ENCODE measurements at places on chromosomes 7 and 10.

- no peak for DNase-seq
Measured at GRCh38 chr7:103432712-103433111, 13.3 kb downstream of the SLC26A5 start.

DNA sequence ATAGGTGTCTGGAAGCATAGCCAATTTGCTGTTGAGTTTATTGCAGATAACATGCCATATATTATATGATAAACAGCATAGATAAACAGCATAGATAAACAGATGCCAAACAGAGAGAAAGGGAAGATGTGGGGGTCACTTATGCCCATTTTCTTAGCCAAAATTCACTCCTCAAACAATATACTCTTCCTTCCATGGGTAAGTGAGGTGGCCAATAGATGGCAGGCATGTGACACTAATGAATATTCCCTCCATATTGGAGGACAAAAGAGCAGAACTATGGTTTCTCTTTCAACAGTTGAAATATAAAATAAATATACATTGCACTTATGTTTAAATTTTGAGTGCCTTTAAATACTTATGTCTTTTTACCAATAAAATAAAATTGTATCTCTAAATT, 1212.8 kb downstream of the REEP3 start:
- DNase-seq: no peak

DNA sequence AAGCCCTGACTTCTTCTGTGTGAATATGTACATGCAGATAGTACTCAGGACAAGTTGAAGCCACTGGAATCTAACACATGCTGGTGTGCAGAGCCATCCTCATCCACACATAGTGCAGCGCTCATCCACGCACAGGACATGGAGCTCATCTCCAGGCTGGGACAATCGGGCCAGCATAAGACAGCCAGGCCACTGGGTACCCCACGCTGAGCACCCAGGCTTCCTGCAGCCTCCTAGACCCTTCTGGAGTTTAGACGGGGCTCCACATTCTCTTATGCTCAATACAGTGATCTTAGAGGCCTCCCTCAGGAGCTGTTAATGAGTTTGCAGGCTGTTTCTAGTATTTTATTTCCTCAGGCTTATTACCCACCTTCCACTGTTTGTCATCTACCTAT, 238.9 kb downstream of the TNS3 start:
- DNase-seq: no peak

DNA sequence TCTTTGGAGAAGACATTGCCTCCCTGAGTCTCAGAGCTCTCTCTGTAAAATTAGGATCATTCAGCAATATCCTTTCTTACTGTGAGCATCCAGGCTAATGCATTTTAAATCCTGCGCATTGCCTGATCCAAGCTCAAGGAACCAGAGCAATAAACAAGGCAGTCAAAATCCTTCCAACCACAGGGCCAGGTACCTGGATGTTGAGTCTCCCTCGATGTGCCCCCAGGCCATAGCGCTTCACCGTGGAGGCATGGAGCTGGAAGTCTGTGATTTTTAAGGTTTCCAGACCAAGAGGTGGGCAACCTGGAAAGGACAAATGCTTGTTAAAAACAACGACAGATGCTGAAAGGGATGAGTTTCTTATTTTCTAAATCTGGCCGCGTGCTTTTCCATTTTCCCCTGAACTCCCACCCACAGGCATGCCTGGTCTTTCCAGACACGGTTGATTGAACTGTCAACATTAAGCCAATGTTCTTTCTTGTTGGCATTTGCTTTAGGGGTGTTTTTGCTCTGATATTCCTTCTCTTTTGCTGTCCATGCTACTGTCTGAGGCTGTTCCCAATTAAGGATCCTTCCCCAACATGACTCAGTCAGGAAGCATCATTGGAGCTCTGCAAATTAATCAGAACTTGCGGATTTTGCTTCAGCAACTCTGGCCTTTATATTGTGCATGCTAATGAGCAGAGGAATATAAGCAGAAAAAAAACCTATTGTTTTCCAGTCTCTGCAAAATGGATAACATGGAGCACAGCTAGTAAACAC, 29.0 kb downstream of the CPXM2 start:
- no peak for DNase-seq

GRCh38 chr7:100130608-100131453, 4.1 kb downstream of the MBLAC1 start:
- peak; percentile 72 for DNase-seq

DNA sequence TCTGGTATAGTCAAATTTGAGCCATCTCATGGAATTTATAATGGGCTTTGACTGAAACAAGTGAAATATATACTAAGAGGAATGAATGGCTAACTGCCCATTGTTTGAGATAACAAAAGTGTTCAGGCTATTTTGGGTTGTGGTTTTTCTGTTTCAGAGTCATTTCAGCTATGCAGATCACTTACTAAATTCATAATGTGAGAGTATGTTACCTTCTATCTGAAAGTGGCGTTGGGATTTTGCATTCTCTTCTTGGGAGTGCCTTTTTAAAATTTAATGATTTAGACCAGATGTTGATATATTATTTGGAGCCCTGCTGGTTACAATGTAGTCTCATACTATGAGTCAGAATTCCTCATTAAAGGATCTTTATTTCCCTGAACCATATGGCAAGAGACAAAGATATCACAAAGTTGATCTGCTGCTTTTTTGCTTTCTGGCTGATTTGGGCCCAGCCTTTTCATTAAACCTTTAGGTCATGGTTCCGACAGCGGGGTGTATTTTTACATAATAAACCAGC, 10.4 kb downstream of the VCL start:
- no peak for DNase-seq

DNA sequence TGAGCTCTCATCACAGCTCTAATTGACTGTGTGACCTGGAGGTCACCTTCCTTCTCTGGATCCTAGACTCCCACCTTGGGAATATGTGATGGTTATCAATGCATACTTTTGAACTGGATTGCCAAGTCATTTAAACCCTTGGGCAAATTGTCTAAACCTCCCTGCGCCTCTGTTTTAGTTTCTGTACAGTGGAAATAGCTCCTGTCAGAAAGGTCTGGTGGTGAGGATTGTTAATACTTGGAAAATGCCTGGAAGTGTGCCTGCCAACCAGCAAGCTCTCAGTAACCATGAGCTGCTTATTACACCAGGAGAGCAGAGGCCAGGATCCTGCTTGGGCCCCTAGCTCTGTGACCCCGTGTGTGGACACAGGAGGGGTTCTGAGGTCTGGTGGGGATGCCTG, 108.7 kb upstream of the PPIF start:
- DNase-seq: no peak

- DNase-seq: no peak
Measured at GRCh38 chr10:89302625-89303024, 779 bp downstream of the IFIT2 start.

DNA sequence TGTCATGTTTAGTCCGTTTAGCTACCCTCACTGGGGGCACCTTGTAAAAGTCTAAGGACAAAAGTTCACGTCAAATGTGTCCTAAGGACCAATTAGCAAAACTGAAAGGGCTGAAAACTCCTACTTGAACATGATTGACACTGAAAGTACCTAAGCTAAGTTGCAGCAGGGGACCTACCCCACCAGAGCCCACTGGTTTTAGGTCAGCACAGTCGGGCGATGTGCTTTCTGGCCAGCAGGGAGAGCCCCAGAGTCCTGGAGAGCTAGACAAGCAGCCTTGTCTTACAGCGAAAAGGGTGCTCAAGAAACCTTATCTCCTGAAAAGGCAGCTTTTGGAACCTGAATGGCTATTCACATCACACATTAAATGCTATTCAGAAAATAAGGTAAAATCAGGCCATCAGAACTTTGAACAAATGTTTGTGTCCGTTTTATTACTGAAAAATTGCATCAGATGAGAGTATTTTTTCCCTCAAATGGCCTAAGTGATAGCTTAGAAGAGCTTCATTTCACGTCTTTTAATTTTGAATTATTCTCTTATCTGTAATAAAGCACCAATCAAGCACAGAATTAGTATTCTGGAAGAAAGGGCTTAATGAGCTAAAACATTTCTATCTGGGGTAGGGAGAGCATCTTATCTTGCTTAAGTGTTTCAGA, 52.2 kb upstream of the MKI67 start:
- DNase-seq: peak; percentile 15

- DNase-seq: no peak
Measured at GRCh38 chr10:128614016-128614605, 487.9 kb upstream of the MKI67 start.

DNA sequence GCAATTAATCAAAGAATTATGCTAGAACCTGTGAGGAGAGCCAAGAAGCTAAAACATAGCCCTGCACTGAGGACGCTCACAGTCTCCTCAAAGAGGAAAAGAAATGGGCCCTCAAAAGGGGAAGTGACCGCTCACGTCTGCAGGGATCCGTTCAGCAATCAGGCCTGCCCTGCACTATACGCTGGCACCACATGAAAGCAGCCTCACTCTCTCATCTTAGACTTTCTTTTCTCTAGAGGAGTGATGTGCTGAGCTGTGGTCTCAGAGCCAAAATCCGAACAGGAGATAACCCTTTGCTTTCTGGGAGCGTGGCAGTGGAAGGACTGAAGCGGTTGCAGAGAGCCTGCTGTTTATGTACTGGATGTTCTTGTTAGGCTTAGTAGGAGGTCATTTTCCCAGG, 6.3 kb upstream of the IL2RA start:
- DNase-seq: no peak

- DNase-seq: no peak
Measured at GRCh38 chr7:155886391-155887173, 74.3 kb upstream of the SHH start.

DNA sequence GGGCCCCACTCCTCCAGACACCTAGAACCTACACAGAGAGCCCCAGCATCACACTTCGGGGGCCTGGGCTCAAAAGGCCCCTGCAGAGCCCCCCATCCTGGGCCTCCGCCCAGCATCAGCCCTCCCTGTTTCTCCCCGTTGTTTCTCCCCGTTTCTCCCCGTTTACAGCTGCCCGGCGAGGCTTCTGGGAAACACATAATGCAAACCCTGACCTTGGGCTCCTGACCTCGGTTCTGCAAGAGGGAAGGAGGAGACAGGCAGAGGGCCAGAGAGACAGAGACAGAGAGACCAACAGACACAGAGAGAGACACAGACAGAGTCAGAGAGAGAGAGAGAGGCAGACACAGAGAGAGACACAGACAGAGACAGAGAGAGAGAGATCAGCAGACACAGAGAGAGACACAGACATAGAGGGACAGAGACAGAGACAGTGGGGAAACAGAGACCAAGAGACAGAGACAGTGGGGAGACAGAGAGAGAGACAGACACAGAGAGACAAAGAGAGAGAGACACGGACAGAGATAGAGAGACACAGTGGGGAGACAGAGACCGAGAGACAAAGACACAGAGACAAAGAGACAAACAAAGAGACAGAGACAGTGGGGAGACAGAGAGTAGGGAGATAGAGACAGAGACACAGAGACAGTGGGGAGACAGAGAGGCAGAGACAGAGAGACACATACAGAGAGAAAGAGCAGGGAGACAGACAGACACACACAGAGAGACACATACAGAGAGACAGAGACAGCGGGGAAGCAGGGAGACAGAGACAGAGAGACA, 12.5 kb downstream of the VENTX start:
- DNase-seq: no peak

- DNase-seq: peak; percentile 77
Measured at GRCh38 chr10:110918269-110918642, 724 bp downstream of the BBIP1 start.
